SIG-M5 (cell line): ENCODE measurements at places on chromosomes 1 and 21.

DNA sequence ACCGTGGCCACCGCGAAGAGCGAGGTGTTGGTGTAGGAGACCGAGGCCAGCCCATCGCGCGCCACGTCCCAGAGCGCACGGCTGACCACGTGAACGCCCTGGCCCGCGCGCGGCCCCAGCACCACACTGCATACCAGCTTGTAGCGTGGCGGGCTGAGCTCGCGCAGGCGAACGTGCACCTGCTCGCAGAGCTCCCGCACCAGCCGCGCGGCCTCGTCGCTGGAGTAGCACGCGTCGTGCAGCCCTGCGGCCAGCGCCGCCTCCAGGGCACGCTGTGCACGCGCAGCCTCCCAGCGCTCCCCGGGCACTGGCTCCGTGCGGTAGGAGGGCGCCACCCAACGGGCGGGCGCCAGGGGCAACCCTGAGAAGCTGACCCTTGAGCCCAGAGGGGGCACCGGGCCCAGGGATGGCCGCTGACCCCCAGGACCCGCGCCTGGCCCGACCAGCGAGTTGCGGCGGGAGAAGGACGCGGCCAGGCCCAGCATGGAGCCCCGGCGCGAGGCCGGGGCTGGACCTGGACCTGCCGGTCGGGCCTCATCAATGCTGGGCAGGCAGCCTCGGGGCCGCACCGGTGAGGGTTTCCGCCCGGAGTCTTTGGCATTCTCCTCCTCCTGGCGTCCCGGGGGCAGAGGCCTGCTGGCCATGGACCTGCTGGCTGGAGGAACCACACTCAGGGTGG lies 987 bp downstream of the DYNLT4 start:
- DNase-seq, result no peak

DNA sequence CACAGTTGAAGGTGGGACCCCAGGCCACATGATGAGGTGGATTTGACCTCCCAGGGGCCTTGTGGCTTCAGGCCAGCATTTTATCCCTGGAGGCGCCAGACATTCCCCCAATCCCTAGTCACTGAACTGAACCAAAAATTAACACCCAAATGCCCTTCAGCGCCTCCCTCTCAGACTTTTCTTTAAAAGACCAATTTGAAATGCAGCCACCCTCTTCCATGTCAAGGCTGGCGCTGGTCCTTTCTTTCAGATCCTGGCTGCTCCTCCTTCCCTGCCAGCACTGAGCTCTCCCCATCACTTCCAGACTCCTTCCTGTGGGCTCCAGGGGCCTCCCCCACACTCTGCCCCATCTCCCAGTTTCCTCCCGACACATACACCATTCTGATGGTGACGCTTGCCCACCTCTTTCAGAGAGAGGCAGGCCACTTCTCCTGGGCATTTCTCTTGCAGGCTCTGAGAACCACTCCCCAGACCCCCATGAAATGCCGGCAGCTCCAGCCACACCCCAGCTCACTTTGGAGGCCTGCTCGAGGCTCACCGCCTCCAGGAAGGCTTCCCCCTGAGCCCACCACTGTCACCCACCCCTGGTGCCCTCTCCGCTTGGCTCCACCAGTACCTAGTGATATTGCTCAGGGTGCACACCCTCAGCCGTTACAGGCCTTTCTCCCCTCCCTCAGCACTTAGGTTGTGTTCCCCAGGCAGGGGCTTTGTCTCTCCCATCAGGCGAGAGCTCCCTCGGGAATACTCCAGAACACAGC lies 27.0 kb downstream of the NAV1 start:
- DNase-seq, result no peak

DNA sequence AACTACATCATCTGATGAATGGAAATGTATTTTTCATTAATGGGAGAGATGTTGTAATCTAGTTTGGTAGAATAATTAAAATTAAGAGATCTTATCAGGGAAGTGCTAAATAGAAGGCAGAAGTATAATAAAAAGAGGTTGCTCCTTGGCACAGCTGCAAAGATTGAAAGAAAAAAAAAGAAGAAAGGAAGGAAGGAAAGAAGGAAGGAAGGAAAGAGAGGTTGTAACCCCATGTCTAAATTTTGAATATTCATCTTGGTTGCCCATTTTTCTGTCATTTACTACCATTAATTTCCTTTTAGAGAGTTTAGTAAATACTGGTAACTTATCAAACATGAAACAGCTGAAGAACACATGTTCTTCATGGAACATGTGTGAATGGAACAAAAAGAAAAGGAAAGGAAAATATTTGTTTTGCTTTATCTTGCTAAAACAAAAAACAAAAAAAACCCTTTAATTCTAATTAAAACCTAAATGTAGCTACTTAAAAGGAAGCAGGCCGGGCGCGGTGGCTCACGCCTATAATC lies 10.5 kb upstream of the MDM4 start:
- DNase-seq, result no peak

DNA sequence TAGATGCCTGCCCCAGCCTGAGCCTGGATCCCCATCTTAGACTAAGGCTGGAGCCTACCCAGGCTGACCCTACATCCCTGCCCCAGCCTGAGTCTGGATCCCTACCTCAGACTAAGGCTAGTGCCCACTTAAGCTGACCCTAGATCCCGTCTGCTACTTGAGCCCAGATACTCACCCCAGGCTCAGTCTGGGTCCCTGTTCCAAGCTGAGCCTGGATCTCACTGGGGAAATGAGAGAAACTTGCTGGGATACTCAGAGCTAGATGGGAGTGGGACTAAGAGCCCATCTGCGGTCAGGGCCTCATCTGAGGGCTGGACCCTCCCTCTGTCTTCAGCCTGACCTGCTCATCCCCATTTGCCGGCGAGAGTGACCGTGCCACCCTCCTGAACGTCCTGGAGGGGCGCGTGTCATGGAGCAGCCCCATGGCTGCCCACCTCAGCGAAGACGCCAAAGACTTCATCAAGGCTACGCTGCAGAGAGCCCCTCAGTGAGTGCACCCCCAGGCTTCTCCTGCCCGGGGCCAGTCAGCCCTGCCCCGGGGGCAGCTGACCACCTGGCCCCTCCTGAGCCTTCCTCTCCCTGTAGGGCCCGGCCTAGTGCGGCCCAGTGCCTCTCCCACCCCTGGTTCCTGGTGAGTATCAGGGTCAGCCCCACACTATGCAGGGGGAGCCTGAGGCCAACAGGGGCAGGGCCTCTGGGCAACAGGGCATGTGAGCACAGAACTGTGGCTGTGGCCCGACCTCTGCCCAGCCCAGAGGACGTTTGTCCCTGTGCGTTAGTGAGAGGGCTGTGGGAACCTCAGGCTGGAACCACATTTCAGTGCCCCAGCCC lies 36.8 kb downstream of the TRIM11 start:
- no peak for DNase-seq
